ENCODE measurements at places on chromosomes 2 and 18. TPM values are rescaled to one million over a fixed set of nuclear protein-coding genes. Genes with fewer than 3 reads are reported as not detected.

Gene CDH2
- 107 TPM for polyA plus RNA-seq

- peak overlapping the region; percentile 81 for H3K27ac ChIP-seq
- no peaks in the 10 kb centered on the region for H3K27me3 ChIP-seq
- no peaks in the 10 kb centered on the region for H3K36me3 ChIP-seq
- peak; percentile 89 for DNase-seq
- H3K4me1 ChIP-seq: peaks cover 46% of the 10 kb centered on the region
- H3K4me3 ChIP-seq: no peak overlapping the region
Measured at GRCh38 chr2:160221391-160222276, 21.6 kb upstream of the ITGB6 start.

Gene PSMA8
- polyA plus RNA-seq: not detected

Gene C2orf69
- polyA plus RNA-seq: 19.3 TPM

Gene CLEC4F
- not detected for polyA plus RNA-seq

Gene MAP2
- 1.1 TPM for polyA plus RNA-seq

- peak; percentile 81 for DNase-seq
- H3K27me3 ChIP-seq: no peaks in the 10 kb centered on the region
- peak overlapping the region; percentile 100 for H3K27ac ChIP-seq
- no peaks in the 10 kb centered on the region for H3K36me3 ChIP-seq
Measured at GRCh38 chr2:20050646-20051531, 539 bp downstream of the LAPTM4A start.

Gene FIGN
- polyA plus RNA-seq: 1.8 TPM
